ENCODE measurements at places on chromosomes 16 and 17.

- peak; percentile 37 for DNase-seq
Observed at GRCh38 chr17:33436321-33436720, 143.2 kb upstream of the ASIC2 start.

- no peak for DNase-seq
Observed at GRCh38 chr17:72562615-72563188, 441.9 kb downstream of the SOX9 start.

DNA sequence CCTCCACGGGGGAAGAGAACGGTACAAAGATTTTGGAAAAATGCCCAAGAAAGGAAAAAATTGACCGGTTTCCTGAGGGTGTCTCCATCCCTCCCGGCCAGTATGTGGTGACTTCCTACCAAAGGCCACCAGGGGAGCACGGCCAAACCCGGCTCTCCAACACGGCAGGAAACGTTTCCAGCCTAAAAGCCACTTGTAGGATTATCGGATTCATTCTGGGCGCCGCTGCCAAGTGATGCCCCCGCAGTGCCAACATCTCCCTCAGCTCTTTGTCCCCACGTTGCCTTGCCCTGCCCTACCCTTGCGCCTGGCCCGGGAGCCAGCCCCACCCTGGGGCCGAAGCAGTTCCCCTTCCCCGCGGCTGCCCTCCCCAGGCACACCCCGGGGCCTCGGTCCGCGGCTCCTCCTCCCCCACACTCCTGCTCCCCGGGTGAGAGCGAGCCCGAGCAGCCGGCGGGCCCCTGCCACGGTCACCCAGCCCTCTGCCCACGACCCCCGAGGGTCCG is 688 bp downstream of the CRK start:
- peak; percentile 79 for DNase-seq

GRCh38 chr16:25613931-25614330 is 77.8 kb upstream of the HS3ST4 start:
- DNase-seq = no peak

DNA sequence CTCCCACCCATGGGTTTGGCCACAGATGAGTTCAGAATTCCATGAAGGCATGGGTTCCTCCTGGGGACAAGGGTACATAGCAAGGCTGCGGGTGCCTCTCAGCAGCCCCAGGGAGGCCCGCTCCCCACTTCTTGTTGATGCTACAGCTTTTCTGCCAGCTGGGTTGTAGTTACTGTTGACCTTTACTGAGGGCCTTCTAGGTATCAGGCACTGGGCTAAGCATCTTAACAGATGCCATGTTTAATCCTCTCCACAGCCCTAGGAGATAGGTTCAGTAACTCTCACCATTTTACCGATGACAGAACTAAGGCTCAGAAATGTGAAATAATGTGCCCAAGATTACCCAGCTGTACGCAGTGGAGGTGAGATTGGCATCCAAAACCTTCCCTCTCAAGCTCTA is 54.3 kb upstream of the DLX4 start:
- no peak for DNase-seq

GRCh38 chr17:61770043-61770442 is 93.3 kb downstream of the BRIP1 start:
- no peak for DNase-seq

- DNase-seq = no peak
Observed at GRCh38 chr17:40541060-40541872, 24.0 kb downstream of the CCR7 start.

DNA sequence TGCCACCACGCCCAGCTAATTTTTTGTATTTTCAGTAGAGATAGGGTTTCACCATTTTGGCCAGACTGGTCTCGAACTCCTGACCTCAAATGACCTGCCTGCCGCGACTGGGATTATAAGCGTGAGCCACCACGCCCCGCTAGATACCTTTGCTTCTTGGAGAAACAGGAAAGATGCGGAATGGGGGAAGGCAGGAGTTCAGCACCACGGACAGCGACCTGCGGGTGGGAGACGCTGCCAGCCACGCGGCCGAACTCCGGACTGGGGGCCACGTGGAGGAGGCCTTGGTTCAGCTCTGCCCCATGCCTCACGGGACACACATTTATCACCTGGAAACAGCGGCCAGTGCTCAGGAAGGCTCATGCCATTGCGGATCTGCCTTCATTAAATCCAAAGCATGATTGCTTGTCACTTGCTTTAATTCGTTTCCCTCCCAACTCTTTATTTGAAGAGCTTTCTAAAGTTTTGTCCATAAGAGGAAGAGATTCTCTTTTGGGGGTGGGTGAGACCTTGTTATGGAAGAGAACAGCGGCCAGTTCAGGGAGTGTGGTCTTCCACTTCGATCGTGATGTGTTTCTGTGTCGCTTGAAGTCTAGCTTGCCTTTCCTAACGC is 219.9 kb downstream of the ENGASE start:
- DNase-seq = peak; percentile 7

- peak; percentile 66 for DNase-seq
Observed at GRCh38 chr17:954431-955164, 25.0 kb downstream of the NXN start.

GRCh38 chr16:47469227-47469626 is 8.1 kb downstream of the PHKB start:
- no peak for DNase-seq

GRCh38 chr17:72219137-72219823 is 98.5 kb downstream of the SOX9 start:
- no peak for DNase-seq

DNA sequence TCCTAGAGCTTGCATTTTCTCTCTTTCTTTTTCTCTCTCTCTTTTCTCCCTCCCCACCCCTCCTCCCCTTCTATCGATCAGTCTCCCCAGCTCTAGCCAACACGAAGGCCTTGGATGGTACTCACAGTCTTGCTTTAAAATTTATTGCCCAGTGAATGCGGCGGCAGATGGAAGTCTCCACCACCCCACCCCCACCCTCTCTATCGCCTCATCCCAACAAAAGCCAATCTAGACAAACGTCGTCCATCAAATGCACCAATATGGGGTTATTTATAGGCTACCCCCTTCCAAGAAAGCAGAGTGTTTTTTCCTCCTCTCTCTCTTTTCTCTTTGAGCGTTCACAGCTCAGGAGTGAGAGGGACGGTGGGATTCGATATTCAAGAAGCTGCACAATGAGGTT is 10.5 kb upstream of the NGFR start:
- no peak for DNase-seq

- DNase-seq = no peak
Observed at GRCh38 chr17:77869041-77869599, 89.4 kb upstream of the TNRC6C start.

- DNase-seq = peak; percentile 2
Observed at GRCh38 chr17:27995554-27995953, 46.9 kb upstream of the NLK start.

- no peak for DNase-seq
Observed at GRCh38 chr17:40474419-40475002, 26.9 kb downstream of the TNS4 start.

- DNase-seq = no peak
Observed at GRCh38 chr17:7003745-7004144, 7.9 kb downstream of the ALOX12 start.

DNA sequence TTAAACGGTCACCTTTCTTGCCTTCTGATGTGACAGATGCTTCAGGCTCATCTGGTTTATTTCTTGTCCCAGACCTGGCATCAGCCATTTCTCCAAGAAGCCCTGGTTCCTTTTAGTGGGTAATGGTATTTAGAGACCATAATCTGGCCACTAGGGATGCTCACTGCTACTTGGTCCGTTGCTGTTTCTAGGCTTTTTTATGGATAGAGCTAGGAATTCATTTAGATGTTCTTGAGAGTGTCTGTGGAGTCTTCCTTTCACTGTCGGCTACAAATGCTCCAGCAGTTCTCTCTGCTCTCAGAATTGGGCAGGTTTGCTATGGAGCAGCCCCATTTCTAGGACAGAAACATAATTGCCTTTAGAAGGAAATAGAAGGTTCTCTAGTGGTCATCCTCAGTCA is 214.5 kb downstream of the KATNIP start:
- DNase-seq = no peak

- DNase-seq = no peak
Observed at GRCh38 chr16:1557576-1557975, 24.1 kb downstream of the TMEM204 start.

GRCh38 chr17:44085908-44086307 is 15.4 kb downstream of the G6PC3 start:
- no peak for DNase-seq

Measured in AG10803 (cell line).